Esophagus (tissue), 2 donors: ENCODE measurements at places on chromosomes 6 and 20. TPM values are rescaled to one million over a fixed set of nuclear protein-coding genes. Genes with fewer than 3 reads are reported as not detected.

Gene RAE1
- 25.0 TPM for polyA plus RNA-seq

Gene ZKSCAN8
- 1.7 TPM for polyA plus RNA-seq

Gene SNAP25
- 0.06 TPM for polyA plus RNA-seq

Gene TSHZ2
- polyA plus RNA-seq: 11.7 TPM

Gene MYL9
- polyA plus RNA-seq: 242 TPM

Gene LY6G6F
- not detected for polyA plus RNA-seq

Gene SYCP2
- 0.56 TPM for polyA plus RNA-seq

Gene HLA-DRB5
- polyA plus RNA-seq: 0.34 TPM
